ACHN (cell line): ENCODE measurements at places on chromosomes 6 and 20.

DNA sequence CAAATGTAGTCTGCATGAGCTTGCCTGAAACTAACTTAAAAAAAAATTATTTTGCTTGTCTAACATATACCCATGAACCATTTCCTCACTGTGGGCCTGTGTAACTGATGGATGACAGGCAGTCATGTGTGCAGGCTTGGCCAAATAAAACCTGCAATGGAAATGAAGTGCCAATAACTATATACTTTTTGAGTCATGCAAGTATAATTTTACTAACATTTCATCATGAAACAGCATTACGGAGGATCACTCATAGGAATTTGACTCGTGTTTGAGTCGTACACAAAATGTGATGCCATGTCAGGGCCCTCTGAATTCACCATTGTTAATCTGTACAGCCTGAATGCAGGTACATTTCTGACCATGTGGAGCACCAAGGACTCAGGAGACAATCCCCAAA lies 46.6 kb downstream of the HDDC2 start:
- no peak for DNase-seq

DNA sequence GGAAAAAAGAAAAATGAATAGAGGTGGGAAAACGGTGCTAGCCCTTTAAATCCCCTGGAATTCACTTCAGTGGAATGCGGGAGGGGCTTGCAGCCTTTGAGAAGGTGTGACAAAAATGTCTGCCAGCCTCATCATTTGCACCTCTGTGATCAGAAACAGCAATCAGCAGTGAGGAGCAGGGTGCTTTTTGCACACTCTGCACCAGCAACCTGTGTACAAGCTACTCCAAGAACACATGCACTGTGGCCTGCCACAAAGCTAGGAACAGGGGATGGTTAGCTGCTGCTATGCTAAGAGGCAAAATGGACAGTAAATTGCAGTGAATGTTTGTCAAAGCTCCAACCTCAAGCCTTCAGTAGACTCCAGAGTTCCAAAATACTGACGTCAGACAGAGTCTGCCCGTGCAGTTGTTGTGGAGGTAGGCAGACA lies 29.7 kb downstream of the GINS1 start:
- no peak for DNase-seq

- DNase-seq: no peak
Observed at GRCh38 chr6:144145541-144145940, 4.8 kb upstream of the STX11 start.

DNA sequence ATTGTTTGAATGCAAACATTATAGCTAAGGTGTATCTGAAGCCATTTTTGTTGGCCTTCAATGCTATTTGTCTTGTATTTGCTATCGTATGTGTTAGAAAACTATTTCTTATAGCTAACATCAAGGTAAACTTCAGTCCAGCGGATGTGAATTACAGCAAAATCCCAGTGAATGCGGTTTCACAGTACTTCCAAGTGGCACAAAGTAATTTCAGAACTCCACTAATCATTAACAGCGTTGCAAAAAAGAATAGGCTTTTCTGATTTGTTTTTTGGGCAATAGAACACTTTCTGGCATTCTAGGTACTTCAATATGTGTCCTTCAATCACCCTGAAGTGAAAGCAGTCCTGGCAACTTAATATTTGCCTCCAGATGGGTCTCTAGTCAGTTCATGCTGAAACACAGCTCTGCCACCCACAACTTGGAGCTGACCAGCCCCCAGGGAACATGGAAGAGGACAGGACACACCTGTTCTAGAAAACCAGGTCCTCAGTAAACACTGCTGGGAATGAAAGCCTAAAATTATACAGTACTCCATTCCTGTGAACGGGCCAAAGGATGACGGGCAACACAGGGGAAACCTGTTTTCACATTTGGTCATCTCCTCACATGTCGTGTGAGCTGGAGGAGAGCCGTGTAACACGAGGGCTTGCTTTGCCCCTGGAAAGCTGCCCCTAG lies 9.7 kb upstream of the MRPS10 start:
- no peak for DNase-seq

DNA sequence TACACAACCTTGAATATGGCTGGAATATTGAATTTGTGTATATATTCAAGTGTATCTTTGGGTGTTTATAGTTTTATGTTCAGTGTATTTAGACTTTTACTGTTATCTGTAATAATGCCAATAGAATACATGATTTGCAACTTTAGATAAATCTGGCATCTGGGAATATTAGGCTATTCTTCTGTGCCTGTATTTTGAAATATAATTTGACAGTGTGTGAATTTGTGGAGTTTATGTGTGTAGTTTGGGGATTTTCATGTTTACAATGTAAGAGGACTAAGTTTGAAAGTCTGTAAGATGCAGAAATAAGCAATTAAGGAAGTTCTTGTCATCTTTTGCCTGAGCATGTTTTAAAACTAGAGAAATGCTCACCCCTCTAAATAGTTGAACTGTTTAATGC lies at the start of gene OR10C1:
Gene OR10C1 (plus strand): TSS at position 301 of the 400 bp plus-strand sequence. CDS start 710 bp downstream, outside the sequence.
- no peak for DNase-seq

GRCh38 chr20:53365539-53366075 lies 228.0 kb downstream of the ZNF217 start:
- no peak for DNase-seq

GRCh38 chr6:121603486-121603885 lies 168.0 kb downstream of the GJA1 start:
- DNase-seq: no peak

DNA sequence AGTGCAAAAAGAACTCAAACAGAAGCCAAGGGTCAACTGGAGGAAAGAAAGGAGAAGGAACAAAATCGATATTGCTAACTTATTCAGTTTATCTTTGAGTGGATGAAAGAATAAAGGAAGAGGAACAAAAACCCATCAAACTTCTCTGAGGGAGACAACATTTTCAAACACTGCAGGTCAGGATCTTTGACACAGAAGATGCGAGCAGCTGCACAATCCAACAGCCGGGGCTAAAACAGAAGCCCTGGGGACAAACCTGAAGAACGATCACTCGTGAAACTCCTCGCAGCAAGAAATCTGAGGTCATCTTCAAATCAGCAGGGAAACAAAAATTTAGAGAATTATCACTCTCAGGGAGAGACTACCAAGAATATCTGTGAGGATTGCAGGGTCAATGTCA lies 14.2 kb downstream of the SLC23A2 start:
- no peak for DNase-seq

- DNase-seq: no peak
Observed at GRCh38 chr6:128179876-128180438, 279.1 kb upstream of the THEMIS start.

DNA sequence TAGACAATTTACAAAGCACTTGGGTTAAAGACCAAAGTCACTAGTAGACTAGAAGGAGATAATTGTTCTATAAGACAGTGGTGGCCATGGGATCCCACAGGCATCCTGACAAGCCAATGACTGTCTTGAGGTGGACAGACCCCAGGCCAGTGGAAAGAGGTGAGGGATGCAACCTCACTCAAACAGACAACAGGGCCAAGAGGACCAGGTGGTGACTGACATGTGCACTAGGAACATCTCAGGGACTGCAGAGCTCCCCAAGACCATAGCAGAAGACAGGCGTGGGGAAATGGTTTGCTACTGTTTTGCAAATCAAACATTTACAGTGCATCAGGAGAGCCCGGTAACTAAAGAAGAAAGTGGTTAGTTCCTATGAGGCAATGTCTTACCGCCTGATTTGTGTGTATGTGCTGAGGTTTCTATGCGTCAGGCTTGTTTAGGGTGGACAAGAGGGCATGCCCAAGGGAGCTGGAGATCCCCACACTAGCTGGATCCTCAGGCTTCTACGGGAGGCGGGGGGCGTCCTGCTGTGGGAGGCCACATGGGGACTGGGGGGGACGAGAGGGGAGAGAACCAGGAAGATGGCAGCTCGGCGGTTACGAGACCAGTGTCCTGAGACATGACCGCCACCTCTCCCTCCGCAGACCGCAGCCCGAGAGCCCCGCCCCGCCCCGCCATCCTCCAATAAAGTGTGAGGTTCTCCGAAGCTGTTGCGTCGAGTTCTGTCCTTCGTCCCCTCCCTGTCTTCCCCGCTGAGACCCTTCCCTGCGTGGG lies 623 bp upstream of the MRPS26 start:
- no peak for DNase-seq

DNA sequence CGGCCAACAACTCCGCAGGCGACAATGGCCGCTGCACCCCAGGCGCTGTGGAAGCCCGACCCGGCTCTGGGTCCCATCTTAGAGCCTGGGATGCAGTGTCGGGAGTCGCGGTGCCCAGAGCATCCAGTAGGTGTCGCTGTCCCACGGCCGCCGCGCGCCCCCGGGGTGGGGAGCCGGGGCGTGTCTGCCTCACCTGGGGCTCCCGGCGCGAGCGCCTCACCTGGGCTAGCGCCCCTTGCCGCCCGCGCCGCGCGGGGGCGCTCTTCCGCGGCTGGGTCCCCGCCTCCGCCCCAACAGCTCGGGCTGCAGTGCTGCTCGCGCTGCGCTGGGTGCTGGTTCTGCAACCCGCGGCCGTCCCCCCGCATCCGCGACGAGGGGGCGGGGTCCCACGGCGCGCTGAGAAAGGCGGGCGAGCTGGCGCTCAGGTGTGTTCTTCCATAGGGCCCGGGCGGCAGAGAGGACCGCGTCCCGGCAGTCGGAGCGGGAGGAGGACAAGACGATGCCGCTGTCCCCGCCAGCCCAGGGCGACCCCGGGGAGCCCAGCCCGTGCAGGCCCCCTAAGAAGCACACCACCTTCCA lies at the start of gene CRYBG1:
Gene CRYBG1 (plus strand): TSS at position 308 of the 579 bp plus-strand sequence. CDS start 192 bp downstream, at position 500.
- DNase-seq: peak; percentile 39

GRCh38 chr6:52123251-52123650 lies 35.8 kb upstream of the PKHD1 start:
- DNase-seq: no peak

DNA sequence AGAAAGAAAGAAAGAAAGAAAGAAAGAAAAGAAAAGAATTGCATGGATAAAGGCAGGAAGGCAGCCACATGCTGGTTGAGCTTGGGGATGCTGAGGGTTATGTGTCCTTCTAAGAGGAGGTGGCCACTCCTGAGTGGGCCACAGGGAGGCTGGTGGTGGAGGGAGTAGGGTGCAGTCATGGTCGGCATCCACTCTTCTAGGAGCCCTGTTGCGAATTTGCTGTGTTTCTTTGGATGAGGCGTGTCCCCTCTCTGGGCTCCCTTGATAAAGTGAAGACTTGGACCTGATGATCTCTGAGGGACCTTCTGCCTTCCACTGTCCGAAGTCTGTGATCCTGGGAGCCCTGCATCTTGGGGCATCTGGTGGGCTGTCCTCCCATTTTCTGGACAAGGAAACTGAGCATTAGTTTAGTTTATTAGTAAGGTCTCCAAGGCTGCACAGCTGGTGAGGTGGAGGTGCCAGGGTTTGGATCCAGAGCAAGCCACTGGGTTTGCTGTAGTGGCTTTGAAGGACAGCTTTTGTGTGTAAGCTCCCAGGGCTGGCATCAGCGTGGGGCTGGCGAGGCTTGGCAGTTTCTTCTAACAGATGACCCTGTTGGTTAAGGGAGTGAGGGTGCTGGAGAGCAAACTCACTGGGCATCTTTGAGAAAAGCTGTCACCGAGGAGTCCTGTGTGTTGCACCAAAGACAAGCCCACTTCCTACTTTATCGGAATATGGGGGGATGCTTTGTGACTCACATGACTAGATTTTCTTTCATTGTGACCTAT lies 4.3 kb downstream of the DLGAP4 start:
- no peak for DNase-seq

GRCh38 chr20:14707026-14707680 lies 369.7 kb upstream of the FLRT3 start:
- no peak for DNase-seq

DNA sequence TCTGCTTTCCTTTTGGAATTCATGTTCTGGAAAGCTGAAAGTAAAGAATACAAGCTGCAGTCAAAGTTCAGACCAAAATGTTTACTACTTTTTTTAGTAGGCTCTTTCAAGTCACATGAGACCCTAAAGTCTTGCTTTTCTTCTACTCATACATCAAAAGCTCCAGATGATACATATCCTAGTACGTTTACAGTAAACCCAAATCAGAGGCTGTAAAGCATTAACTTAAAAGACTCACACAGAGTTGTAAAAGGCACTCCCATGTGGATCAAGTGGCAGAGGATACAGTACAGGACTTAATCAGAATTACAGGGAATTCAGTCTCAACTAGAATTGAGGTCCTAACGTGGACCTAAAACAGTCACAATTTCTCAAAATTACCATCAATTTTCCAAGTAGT lies 40.7 kb downstream of the STK38 start:
- no peak for DNase-seq

DNA sequence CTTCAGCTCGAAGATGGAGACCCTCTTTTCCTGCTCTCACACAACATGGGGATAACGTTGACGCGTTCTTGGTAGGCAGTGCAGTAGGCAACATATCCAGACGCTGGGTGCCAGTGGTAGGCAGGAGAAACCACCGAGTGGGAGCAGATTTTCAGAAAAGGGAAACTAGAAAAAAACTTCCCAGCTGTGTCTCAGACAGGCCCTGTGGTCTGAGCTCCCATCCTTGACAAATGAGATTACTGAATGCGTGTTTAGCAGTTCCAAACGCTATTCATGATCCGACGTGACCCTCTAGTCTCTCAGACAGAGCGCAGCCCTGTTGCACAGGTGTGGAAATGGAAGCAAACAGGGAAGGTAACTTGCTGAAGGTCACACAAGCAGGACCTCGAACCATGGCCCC lies 83.9 kb upstream of the DUSP22 start:
- no peak for DNase-seq

- peak; percentile 33 for DNase-seq
Observed at GRCh38 chr6:156840606-156841005, 63.4 kb downstream of the ARID1B start.

GRCh38 chr6:88519301-88520016 lies 353.3 kb upstream of the CNR1 start:
- no peak for DNase-seq

DNA sequence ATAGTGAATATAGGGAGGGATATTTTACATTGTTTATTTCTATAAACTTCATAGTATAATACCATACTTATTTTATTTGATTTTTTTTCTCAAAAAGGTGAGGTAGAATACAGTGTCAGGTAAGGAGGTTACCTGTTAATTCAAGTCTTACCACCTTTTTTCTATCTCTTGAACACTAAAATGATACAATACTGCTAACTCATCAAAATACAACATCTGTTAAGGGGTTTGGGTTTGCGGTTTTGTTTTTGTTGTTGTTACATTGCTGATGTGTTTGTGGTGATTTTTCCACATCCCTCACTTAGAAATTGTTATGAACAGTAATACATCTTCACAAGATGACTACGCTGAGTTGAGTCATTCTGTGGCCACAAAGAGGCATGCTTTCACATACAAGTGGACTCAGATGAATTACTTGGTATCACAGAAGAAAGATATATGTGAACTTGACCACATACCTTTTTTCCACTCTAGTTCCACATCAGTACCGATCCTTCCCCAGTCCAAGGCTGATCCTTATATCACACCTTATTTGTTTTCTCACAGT lies 139.4 kb upstream of the ID4 start:
- no peak for DNase-seq
